ENCODE measurements at places on chromosomes 7 and 10. TPM values are rescaled to one million over a fixed set of nuclear protein-coding genes. Genes with fewer than 3 reads are reported as not detected.

Gene PIK3AP1
- 3.5 TPM for polyA plus RNA-seq

Gene SPDYE6
- 5.6 TPM for polyA plus RNA-seq

Gene IL2RA
- polyA plus RNA-seq: 0.23 TPM

Gene ZNF277
- 36.2 TPM for polyA plus RNA-seq

Gene PHKG1
- 1.9 TPM for polyA plus RNA-seq

Gene ZNF467
- 31.9 TPM for polyA plus RNA-seq

Gene MKX
- 0.79 TPM for polyA plus RNA-seq

Gene MICU1
- polyA plus RNA-seq: 62.0 TPM

Gene CTAGE4
- polyA plus RNA-seq: 19.5 TPM

Gene PRLHR
- polyA plus RNA-seq: 0.04 TPM

Gene TSPAN15
- polyA plus RNA-seq: 43.9 TPM

Gene ZCWPW1
- polyA plus RNA-seq: 8.9 TPM

Gene VPS37D
- 10.1 TPM for polyA plus RNA-seq

Gene H2BK1
- polyA plus RNA-seq: not detected

Gene HMX3
- not detected for polyA plus RNA-seq

Gene MYH16
- 0.04 TPM for polyA plus RNA-seq

Gene ITIH5
- 29.0 TPM for polyA plus RNA-seq

Gene TRIM56
- polyA plus RNA-seq: 23.4 TPM

Gene CYP26C1
- polyA plus RNA-seq: not detected

Gene PAX4
- polyA plus RNA-seq: not detected

Gene OR2A5
- 0.26 TPM for polyA plus RNA-seq

Gene AQP1
- polyA plus RNA-seq: 153 TPM

Gene C10orf53
- polyA plus RNA-seq: not detected

Gene PARD3
- polyA plus RNA-seq: 48.8 TPM

Gene CALD1
- polyA plus RNA-seq: 224 TPM

Gene CPED1
- 14.9 TPM for polyA plus RNA-seq

Gene LRRD1
- polyA plus RNA-seq: 0.69 TPM

Gene PNLIPRP2
- not detected for polyA plus RNA-seq

Gene TRIP6
- polyA plus RNA-seq: 76.7 TPM

Gene SAP25
- polyA plus RNA-seq: 6.4 TPM

Gene AGBL3
- 13.0 TPM for polyA plus RNA-seq

Gene GPR146
- 7.4 TPM for polyA plus RNA-seq

Gene NOC3L
- 28.6 TPM for polyA plus RNA-seq

Gene HDAC9
- polyA plus RNA-seq: 6.7 TPM

Gene POP7
- 15.8 TPM for polyA plus RNA-seq

Gene CHST3
- 12.8 TPM for polyA plus RNA-seq

Gene C10orf105
- 0.29 TPM for polyA plus RNA-seq

Gene FKBP9
- 224 TPM for polyA plus RNA-seq

Gene CYP3A7
- polyA plus RNA-seq: 2.9 TPM

Gene ATOH7
- 0.14 TPM for polyA plus RNA-seq

Gene SEMA3A
- polyA plus RNA-seq: 31.9 TPM

Gene GPR158
- 0.81 TPM for polyA plus RNA-seq

Gene ALOX5
- 1.7 TPM for polyA plus RNA-seq

Gene GDF10
- polyA plus RNA-seq: 169 TPM

Gene HHEX
- polyA plus RNA-seq: 29.4 TPM

Gene FBXL13
- polyA plus RNA-seq: 5.7 TPM

Gene LRMDA
- 23.6 TPM for polyA plus RNA-seq
